ENCODE measurements at places on chromosomes 1 and 21.

DNA sequence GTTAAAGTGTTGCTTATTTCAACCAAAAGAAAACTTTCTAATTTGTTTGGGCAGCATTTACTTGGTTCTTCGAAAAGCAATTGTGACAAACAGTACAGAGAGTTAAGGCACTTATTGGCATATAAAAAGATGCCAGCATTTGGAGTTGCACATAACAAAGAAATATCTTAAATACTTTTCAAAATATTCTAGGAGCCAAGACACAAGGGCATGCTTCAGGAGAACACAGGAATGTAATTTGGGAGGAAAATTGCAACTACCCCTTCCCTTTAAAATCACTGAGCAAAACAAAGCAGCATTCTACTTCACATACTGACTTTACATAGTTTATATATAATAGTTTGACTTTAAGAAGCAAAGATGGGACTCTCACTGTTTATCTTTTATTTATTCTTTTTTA, 4.6 kb upstream of the TIE1 start:
- DNase-seq, result no peak

GRCh38 chr21:42398436-42399028, 2.7 kb upstream of the TMPRSS3 start:
- no peak for DNase-seq

- DNase-seq, result no peak
Observed at GRCh38 chr1:220189750-220190347, 82.4 kb downstream of the RAB3GAP2 start.

DNA sequence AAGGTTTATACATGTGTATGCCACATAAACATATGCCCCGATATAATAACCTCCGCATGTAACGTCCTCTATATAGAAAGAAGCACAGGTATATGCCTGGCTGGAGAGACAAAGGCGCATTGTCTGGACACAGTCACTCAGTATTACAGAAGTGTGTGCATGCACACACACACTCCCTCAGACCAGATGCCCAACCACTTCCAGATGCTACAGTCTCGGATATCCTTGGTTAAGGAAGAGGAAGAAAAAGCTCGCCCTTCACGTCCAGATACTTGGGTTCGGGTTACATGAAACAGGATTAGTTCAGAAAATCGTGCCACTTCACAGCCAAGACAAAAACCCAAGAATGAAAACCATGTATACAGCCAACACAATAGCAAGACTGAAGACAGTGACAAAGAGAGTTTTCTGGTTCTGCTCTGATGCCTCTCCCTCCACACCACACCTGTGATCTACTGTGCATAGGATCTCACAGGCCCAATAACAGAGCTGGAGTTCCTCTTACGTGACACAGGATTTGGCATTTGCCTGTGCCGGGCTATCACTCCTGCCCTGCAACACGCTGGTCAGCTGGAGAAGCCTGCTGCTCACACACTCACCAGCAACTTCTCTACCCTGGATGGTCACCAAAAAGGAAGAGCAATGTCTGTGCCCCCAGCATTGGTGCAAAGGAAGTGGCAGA, 75.0 kb downstream of the SSBP3 start:
- no peak for DNase-seq

- DNase-seq, result no peak
Observed at GRCh38 chr1:43285269-43285990, at the start of gene C1orf210. TSS of gene C1orf210 (minus strand) at chr1:43285581. CDS start at chr1:43283270, 2,311 bp downstream.
